NCI-H1105 (cell line): ENCODE measurements at places on chromosomes 7 and 10.
A peak's percentile ranks its signal among the peaks of the same experiment; 100 is the strongest.

DNA sequence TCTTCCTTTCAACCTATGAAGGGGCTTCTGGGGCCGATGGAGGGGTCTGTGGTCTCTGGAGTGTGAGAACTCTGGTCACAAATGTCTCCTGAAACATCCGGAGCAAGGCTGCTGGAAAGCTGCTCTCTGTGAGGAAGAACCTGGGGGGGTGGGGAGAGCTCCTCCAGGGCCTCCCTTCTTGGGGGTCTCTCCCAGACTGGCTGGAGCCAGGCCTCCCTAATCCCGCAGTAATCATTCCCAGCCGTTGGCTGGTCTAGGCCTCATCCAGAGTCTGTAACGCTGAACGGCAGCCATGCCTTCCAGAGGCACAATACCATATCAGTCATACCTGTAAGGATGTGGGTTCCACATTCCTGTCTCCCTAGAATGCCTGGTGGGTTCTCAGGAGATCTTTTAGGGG lies 4.4 kb upstream of the LZTS2 start:
- DNase-seq, result no peak

DNA sequence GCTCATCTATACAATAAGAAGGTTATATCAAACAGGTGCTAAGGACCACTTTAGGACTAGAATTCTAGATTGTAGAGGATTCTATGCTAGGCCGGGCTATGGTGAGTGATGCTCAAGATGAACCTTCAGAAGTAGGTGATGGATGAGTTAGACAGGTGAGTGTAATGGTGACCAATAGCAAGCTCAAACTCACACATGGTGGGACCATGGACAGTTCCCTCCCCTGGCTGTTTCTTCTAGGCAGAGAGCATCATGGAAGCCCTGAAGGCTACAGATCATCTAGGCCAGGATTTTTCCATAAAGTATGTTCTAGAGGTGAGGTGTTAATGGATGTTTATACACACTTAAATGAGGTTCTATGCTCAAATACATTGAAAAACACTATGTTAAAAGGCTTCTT lies 162.2 kb upstream of the WDR11 start:
- no peak for DNase-seq

DNA sequence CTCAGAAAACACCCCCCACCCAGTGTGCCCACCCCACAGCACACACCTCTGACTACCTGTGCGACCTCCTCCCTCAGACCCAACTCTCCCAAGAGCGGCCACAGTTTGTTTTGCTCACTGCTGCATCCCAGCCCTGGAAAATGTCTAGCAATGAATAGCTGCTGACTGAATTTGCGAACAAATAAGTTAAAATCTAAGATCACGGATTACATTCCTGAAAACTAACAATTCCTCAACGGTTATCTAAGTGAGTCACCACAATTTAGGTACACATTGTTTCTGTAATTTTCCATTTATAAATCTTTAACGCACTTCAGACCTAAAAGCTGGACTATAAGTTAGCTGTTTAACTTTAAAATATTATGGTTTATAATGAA lies 235.2 kb downstream of the ZMYND11 start:
- DNase-seq, result no peak

- no peak for DNase-seq
These were observed 22.3 kb upstream of the TSPAN33 start for GRCh38 chr7:129122078-129122750.

GRCh38 chr10:101687071-101687658 lies 7.8 kb downstream of the FBXW4 start:
- DNase-seq, result no peak

DNA sequence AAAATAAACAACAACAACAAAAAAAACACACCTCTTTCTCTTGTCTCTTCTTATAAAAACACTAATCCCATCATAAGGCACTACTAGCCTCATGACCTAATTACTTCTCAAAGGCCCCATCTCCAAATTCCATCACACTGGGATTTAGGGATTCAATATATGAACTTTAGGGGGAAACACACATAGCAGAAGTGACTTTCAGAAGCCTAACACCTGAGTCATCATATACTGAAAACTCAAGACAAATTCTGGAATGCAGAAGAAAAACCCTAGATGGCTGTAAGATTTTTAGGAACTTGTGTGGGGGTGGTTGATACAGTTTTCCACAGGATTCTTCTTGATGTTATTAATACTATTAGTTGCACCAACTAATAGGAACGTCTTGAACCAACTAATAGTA lies 33.7 kb upstream of the CSTF2T start:
- no peak for DNase-seq

- no peak for DNase-seq
These were observed 83.7 kb downstream of the VPS50 start for GRCh38 chr7:93315896-93316295.

DNA sequence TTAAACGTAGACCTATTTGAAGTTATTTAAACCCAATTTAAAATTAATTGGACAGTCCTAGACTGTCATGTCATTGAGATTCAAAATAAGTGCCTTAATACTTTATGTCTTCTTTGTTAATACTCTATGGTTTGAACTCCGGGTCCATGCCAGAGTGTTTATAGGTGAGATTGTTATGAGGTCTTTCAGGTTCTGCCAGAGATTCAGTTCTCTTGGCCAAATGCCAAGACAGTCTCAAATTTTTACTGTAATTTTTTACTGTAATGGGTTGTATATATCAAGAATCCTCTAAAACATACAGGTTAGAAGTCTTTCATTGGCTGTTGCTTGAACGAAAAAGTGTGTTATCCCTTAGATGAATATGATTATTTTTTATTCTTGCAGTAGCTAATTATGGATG lies 3.9 kb downstream of the ADD3 start:
- DNase-seq, result peak; percentile 12

DNA sequence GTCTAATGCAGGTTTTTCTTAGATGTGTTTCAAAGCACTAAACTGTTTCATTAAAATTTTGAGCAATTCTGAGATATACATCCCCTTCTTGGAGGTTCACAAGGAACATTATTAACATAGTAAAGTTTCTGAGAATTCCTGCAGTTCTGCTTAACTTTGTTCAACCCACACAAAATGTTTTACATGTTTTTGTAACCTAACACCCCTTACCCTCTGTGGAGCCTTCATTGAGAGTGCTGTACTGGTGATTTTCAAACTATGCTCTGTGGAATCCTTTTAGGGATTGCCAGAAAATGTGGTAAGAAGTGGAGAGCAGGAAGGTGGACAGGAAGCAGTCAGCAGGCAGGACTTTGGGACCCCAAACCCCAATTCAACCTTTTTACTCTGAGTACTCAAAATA lies 53.6 kb upstream of the ABCB5 start:
- no peak for DNase-seq

DNA sequence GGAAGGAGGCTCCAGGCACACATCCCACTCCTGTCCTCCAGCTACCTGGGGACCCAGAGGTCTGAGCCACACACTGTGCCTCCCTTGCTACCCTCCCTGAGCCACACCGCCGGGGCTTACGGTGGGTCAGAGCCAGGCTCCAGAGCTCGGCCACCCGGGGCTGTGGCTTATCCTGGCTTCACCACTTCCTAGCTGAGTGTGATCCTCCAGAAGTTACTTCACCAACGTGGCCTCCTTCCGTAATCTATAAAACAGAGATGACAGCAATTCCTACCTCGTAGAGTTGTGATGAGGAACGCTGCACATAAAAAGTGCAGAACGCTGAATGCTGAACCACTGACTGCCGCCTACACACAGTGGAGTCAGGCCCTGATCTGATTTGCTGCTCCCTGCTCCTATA lies 285.0 kb downstream of the PRPF18 start:
- no peak for DNase-seq

- DNase-seq, result no peak
These were observed 240.0 kb downstream of the REEP3 start for GRCh38 chr10:63761243-63761642.

DNA sequence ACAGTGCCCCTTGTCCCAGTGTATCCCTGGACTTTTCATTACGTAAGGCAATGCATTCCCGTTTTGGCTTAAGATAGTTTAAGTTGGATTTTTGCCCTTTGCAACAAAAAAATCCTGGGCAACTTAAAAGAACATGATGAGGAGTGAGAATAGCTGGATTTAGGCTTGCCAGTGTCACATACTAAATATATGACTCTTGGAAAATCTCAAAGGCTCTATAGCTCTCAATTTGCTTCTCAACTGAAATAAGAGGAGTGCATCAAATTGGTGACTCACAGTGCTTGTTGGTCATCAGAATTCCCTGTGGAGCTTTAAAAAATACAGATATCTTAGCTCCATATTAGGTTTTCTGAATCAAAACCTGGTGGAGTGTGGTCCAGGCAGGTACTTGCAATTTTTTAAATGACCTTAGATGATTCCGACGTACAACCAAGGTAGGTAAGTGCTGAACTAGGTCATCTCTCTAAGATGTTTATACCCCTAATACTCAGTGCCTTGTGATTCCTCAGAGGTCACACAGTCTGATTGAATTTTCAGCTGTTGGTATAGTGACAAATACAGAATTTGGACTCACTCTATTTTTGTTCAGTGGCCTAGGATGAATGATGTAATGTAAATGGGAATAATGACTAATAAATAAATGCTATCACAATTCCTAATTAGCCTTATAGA lies 33.9 kb upstream of the ORC5 start:
- DNase-seq, result no peak

DNA sequence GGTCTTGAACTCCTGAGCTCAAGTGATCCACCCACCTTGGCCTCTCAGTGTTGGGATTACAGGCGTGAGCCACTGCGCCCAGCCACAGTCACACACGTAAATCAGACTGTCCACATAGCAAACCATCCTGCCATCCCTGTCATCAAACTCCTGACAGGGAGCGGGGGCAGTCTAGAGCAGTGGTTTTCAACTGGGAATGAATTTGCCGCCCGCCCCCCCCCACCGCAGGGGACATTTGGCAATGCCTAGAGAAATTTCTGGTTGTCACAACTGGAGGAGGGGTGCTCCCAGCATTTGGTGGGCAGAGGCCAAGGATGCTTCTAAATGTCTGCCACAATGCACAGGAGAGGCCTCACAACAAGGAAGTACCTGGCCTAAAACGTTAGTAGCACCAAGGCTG lies 24.1 kb downstream of the CAMK2G start:
- DNase-seq, result no peak

- no peak for DNase-seq
These were observed 118.5 kb downstream of the LYZL1 start for GRCh38 chr10:29407280-29407858.

- DNase-seq, result peak; percentile 31
These were observed 435.8 kb upstream of the MGMT start for GRCh38 chr10:129030996-129031843.

- no peak for DNase-seq
These were observed 184.5 kb downstream of the GATA3 start for GRCh38 chr10:8238986-8239385.

GRCh38 chr7:135792866-135793265 lies 44.3 kb upstream of the FAM180A start:
- no peak for DNase-seq

GRCh38 chr7:131533566-131534561 lies 22.6 kb downstream of the PODXL start:
- no peak for DNase-seq

DNA sequence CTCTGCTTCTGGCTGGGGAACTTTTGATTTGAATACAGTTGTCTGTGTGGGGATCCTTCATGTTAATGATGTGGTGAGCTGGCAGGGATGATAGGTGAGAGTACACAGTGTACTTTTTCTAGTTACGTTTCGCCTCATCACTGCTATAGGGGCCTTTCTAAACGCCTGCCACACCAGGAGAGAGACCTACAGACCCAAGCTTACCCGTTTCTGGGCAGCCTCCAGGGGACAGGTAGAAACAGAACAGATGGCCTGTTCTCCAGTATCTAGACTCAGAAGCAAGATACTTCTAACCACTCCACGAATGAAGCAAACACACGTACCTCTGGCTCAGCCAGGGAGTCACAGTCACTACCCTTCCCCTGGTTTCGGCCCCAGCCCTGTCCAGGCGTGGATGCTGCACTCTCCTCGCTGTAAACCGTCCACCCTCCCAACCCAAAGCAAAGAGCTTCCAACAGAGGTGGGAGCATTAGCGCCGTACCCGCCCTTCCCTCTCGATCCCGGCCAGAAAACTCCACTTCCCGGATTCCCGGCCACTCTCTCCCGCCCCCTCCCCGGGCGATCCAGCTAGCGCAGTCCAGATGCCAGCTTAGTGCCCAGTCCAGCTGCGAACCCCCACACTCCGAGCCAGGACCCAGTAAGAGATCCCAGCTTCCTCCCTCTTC lies 1.2 kb downstream of the CCDC6 start:
- DNase-seq, result peak; percentile 5

DNA sequence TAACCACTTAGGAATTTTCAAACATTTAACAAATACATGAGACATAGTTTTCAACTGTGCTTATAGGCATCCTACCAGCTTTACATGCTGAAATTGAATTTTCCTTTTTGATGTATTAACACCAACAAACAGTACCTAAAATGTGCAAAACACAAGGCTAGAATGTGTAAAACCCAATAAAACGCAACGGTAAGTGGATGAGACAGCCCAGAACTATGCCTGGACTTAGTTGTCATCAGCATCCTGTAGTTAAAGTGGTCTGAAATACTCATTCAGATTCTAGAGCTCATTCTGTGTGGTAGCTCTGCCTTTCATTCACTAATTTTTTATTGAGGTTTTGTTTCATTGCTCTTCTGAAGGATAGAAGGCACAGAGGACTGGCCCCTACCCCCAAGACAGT lies 137.1 kb downstream of the BMPER start:
- DNase-seq, result no peak

DNA sequence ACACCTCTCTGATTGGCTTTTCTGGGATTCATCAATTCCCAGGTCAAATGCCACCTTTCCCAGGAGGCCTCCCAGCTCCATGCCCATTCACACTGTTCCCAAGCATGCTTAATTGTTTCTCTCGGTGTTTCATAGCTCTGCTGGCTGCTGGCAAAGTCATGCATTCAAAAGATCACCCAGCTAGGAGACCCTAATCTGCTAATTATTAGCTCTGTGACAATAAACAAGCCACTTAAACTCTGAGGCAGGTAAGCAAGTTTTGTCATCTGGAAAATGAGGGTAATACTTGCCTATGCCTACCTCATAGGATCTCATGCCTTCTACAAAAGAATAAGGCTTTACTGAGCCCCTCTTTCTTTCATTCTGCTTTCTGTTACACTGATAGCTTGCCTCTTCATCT lies 828 bp upstream of the KEL start:
- DNase-seq, result no peak
